ENCODE measurements at places on chromosomes 2 and 18.

DNA sequence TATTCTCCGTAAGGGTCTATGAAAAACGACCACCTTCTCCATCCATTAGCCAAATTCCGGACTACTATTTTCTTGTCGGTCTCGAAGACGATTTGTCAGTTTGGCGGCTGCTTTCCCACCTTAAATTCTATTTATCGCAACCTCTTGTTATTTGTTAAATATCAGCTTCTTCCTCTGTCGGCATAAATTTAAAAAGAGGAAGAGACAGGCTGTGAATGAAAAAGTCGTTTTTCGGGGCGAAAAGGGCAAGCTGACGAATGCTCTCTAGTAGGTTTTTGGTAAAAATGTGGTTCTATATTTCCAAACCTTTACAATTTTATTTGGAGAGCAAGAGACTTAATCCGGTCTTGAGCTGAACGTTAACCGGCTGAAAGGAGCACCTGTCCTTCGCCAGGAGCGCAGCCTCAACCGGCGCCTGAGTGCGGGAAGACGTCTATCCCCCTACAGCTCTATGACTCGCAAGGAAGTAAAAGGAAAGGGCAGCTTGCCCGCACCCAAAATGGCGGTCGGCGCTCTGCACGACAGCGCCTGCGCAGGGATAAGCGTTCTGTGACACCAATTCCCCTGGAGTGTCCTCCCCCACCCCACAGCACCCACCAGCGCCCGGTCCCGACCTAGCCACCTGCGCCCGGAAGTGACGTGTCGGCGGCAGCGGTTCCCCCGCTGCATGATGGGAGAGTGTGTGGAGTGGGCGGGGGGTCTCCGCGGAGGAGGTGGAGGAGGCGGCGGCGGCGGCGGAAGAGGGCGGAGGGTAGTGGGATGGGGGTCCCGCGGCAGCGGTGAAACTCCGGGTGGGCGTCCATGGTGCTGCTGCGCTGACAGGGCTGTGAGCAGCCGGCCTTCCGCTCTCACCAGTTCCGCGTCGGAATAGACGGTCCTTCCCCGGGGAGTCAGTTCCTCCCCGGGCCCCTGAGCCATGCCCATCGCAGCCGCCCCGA lies at the start of gene AFTPH:
Gene AFTPH, plus strand, starts transcription at position 663 of the 938 bp plus-strand sequence. CDS start 27,147 bp downstream, outside the sequence.
- peak; percentile 95 for DNase-seq

GRCh38 chr2:177031438-177032180 lies 181.0 kb upstream of the HNRNPA3 start:
- no peak for DNase-seq

DNA sequence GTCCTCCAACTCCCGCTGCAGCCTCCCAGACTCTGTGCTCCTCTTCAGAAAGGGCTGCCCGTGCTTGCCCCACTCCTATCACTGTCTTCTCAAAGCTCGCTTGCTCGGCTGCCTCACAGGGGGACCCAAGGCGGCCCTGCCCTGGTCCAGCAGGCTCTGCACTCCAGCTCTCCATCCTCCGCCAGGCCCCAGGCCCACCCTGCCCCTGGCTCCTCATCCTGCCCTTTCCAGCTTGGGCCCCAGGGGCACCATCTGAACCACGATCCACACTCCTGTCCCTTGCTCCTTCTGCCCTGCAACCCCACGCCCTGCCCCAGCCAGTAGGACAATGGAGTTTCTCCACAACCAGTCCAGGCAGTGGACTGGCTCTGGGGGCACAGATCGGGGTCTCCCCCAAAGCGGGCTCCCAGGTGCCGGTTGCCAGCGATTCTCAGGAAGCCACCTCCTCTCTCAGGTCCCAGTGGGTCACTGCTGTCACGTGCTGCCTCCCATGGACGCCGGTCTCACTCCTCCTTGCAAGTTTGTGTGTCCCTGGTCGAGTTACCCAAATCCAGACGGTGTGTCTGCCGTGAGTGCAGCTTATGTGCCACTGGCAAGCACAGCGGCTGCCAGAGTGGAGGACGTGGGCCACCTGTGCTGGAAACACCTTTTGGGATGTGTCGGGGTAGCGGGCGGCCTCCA lies 238.5 kb downstream of the HDAC4 start:
- no peak for DNase-seq

DNA sequence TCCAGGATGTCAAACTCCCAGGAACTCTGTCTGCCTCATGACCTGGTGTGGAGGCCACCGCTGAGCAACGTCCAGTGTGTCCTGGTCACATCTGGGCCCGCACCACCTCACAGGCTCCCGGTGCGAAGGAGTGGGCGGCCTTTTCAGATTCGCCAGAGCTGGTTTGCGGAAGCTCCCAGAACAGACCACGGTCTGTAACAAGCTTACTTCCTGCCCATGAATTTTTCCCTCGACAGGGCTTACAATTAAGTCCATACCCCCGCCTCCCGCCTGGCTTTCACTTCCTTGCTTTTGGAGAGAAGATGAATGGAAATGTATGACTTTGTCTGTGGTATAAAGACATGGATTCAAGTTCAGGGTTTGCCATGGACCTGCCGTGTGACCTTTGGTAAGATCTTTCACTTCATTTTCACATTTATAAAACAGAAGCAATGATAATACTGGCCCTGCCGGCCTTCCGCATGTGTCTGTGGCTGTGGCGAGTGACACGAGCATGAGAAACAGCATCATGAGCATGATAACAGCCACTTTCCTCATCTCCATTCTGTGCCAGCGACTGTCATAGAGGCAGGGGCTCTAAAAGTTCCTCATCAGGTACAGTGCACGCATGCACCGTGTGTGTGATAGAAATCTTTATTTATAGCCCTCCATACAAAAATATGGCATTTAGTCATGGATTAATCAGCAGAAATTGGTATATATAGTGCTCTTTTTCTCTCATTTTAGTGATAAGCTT lies 31.0 kb upstream of the KCNF1 start:
- no peak for DNase-seq
